ENCODE measurements at places on chromosomes 6 and 20. TPM values are rescaled to one million over a fixed set of nuclear protein-coding genes. Genes with fewer than 3 reads are reported as not detected.

The SLC25A27 gene
- total RNA-seq, result 1.3 TPM

The UNC93A gene
- total RNA-seq, result not detected

DNA sequence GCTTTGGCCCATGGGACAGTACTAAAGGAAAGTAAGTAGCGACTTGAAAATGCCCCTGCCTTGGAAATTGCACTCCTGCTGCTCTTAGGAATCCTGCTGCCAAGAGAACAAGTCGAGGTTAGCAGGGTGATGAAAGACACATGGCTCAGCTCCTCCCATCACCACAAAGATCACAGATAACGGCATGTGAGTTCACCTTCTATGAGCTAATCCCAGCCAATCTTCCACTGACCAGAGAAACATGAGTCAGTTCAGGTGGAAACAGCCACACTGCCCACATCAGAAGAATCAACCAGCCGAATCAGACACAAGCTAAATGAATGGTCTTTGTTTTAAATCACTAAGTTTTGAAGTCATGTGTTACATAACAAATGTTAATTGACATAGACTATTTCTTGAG lies 106.3 kb downstream of the PRKN start:
- H3K36me3 ChIP-seq, result no peaks in the 10 kb centered on the region
- H3K27ac ChIP-seq, result no peak overlapping the region
- H3K4me3 ChIP-seq, result no peak overlapping the region
- no peak for DNase-seq
- H3K27me3 ChIP-seq, result no peaks in the 10 kb centered on the region
- peaks cover 4% of the 10 kb centered on the region for H3K4me1 ChIP-seq

DNA sequence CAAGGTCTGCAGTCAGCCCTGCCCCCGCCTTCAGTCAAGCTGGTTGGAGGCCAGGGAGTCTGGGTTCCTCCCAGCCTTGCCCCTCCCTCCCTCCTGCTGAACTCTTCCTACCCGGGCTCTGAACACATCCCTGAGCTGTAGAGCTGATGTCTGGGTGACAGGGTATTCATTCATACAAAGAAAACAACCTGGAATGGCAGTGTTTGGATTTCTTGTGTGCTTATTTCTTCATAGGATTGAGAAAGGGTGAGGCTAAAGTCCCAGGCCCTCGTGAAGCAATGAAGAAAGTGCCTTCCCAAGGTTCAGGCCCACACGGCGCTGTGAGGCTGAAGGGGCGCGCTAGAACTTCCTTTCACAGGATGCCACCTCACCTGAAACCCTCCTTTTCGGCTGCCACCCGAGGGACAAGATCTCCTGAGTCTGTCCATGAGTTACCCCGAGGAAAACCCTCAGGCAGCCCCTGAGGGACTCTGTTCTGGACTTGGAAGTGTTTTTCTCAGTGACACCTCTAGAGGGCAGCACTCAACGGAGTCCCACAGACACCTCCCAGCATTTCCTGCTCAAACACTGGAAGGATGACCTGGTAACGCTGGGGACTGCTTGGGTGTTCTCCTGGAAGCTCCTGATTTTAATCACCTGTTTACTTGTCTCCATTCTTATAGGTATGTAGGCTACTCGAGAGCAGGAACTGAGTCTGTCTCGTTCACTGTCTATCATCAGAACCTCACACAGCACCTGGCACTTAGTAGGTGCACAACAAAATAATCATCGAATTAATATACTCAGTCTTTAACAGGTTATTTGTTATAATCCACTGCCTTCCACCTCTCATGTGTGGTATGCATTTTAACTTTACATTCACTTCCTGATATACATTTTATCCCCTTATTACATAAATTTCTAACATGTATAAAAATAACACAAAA lies 11.8 kb upstream of the GSTA1 start:
- H3K27me3 ChIP-seq, result peaks cover 15% of the 10 kb centered on the region
- no peaks in the 10 kb centered on the region for H3K4me1 ChIP-seq
- H3K4me3 ChIP-seq, result no peak overlapping the region
- DNase-seq, result peak; percentile 24
- no peaks in the 10 kb centered on the region for H3K36me3 ChIP-seq

The ENTPD6 gene
- total RNA-seq, result 48.8 TPM

The KCNK16 gene
- not detected for total RNA-seq

- no peak overlapping the region for H3K4me3 ChIP-seq
- H3K27ac ChIP-seq, result no peak overlapping the region
- H3K36me3 ChIP-seq, result no peaks in the 10 kb centered on the region
- no peaks in the 10 kb centered on the region for H3K4me1 ChIP-seq
- H3K27me3 ChIP-seq, result no peaks in the 10 kb centered on the region
- DNase-seq, result no peak
Observed at GRCh38 chr6:8707956-8708772, 272.8 kb upstream of the SLC35B3 start.

DNA sequence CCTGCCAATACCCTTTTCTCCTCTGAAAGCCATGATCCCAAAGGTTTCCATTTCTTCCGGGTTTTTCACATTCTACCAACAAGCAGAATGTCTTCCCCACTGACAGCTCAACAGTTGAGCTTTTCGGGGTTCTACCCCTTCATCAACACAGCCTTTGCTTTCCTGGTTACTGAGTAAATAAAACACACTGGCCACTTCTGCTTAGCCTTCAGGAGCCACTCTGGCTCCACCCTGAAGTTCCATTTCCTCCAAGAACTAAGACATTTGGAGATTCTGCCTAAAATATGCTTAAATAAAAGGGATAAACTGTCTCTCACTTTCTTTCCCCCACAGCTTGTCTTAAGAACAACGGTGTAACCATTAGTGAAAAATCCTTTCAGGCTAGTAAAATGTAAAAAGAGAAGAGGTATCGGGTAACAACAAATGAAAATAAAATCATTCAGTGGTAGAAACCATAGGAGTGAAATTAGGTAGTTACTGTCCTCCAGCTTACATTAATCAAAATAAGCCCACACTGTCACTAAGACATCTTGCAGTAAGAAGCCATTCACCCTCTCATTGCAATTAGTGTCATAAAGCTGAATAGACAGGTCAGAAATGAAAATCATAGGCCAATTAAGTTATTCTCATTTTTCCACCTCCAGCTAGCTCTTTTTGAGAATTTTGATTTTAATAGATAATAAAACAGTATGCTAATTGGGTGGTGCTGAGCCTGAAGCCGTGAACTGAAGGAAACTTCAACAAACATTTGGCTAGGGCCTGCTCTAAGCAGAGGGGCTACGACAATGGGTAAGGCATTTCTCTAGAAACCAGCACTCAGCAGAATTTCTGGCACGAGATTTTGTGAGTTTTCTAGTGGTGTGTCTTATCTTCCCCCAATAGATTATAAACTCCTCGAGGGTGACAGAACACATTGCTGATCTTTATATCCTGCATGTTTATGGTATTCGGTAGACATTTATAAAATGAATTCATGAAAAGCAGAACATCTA lies 194.2 kb downstream of the KHDC1L start:
- H3K4me1 ChIP-seq, result peaks cover 33% of the 10 kb centered on the region
- no peak overlapping the region for H3K4me3 ChIP-seq
- H3K27ac ChIP-seq, result no peak overlapping the region

The TINAG gene
- total RNA-seq, result not detected

The BFSP1 gene
- total RNA-seq, result 0.51 TPM

- H3K27ac ChIP-seq, result no peak overlapping the region
- H3K4me1 ChIP-seq, result no peaks in the 10 kb centered on the region
- no peaks in the 10 kb centered on the region for H3K27me3 ChIP-seq
- DNase-seq, result no peak
- no peaks in the 10 kb centered on the region for H3K36me3 ChIP-seq
- H3K4me3 ChIP-seq, result no peak overlapping the region
Observed at GRCh38 chr6:55886185-55886836, 10.9 kb upstream of the BMP5 start.

DNA sequence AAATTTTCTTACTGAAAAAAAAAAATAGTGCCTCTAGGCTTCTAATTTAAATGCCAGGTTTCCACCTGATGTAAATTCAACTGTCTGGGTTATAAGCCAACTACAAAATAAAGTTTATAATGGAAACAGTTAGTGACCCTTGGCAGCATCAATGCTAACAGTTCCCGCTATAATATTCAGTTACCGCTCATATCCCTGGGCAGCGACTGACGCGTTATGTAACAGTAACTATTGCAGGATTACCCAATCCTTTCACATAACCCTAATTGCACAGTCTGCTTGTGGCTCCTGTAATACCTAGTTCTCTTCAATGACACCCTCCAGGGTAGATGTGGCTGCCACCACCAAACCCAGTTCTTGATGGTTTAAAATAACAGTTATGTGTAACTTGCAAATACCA lies 208.6 kb downstream of the MOXD1 start:
- H3K27me3 ChIP-seq, result no peaks in the 10 kb centered on the region
- peaks cover 5% of the 10 kb centered on the region for H3K4me1 ChIP-seq
- DNase-seq, result no peak

DNA sequence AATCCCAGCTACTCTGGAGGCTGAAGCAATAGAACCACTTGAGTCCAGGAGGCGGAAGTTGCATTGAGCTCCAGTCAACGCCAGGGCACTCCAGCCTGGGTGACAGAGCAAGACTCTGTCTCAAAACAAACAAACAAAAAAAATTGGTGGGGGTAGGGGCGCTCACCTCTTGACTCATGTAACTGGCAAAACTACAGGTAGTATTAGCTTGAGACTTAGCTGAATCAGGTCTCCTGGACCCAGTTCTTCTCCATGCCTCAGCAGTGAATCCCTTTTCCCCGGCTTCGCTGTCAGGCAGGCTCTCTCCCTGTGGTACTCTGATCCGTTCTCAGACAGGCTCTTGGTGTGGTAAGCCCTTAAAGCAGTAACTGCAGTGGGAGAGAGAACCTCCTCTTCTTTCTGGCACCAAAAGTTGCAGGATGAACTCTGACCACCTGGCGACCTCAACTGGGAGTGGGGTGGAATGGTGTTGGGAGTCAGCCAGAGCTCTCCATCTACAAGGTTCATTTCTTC lies 12.9 kb downstream of the SLC9A8 start:
- H3K36me3 ChIP-seq, result peaks cover 72% of the 10 kb centered on the region
- H3K4me3 ChIP-seq, result no peak overlapping the region
- H3K4me1 ChIP-seq, result peaks cover 37% of the 10 kb centered on the region
- DNase-seq, result no peak

DNA sequence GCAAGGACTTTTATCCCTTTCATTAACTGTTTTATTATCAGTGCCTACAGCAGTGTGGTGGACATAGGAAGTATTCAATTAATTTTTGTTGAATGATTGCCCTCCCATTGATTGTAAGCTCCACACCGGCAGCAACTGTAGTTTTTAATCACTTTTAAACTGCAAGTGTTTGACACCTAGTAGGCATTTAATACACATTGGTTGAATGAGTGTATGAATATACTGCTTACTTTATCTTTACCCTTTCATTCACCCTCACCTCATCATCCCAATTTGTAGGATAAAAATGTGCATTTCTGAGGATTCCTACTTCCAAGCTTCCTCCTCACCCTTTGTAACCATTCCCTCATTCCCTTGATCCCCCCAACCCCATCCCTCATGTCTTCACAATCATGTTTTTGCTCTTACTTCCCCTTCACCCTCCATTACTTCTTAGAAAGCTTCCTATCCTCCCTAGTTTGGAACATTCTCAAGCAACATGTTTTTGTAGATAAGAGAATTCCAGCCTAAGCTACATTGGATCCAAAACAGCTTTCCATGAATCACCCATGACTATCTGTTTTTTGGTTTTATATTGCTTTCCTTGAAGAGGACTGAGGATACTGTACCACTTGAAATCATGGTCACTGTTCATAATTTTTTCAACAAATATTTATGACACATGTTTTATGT lies 955 bp upstream of the SLC26A8 start:
- peaks cover 8% of the 10 kb centered on the region for H3K36me3 ChIP-seq
- no peak overlapping the region for H3K27ac ChIP-seq
- DNase-seq, result no peak
- H3K4me3 ChIP-seq, result no peak overlapping the region

DNA sequence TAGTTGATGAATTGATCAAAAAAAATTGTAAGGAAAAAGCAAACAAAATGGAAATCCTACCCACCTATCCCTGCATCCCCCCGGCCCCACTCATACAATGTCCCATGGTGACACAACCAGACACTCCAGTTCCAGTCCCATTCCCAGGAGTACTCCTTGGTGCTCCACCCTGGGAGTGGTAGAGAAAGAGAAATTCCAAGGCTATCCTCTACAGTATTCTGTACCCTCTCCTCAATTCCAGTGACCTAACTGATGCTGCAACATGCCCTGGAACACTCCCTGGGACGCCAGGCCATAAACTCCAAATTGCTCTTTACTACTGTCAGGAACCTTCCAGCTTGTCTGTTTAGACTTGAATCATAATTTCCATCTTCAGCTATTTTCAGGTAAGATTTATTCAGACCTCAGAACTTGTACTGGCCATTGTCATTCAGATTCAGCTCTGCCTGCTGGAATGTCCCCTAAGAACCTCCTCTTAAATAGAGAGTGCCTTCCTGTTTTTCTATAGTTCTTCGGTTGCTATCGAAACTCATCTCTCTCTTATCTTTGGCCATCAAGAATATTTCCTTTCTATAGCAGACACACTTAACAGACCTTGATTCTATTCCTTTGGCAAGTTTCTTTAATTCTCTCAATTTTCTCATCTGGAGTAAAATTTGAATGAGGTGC lies 8.7 kb downstream of the GPX6 start:
- H3K27me3 ChIP-seq, result peaks cover 17% of the 10 kb centered on the region
- no peak overlapping the region for H3K4me3 ChIP-seq
- peaks cover 21% of the 10 kb centered on the region for H3K4me1 ChIP-seq
- no peak overlapping the region for H3K27ac ChIP-seq
- H3K36me3 ChIP-seq, result no peaks in the 10 kb centered on the region
- no peak for DNase-seq

DNA sequence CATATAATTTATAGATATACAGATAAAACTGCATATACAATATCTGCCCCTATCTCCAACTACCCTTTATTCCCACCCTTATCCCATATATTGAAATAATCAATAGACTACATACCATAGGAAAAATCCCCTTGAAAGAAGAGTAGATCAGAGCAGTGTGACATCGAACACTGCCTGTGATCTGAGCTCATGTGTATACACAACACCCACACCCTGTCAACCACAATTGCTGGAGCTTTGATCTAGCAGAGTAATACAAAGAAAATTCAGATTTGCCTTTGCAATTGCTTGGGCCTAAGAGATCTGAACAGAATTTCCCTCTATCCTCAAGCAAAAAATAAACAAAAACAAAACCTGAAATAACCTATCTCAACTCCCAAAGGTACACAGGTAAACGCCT lies 119.3 kb downstream of the ASCC3 start:
- DNase-seq, result no peak
- no peak overlapping the region for H3K27ac ChIP-seq
- H3K4me3 ChIP-seq, result no peak overlapping the region
- peaks cover 1% of the 10 kb centered on the region for H3K4me1 ChIP-seq
- H3K27me3 ChIP-seq, result no peaks in the 10 kb centered on the region

- no peak overlapping the region for H3K27ac ChIP-seq
- H3K4me3 ChIP-seq, result peak overlapping the region; percentile 53
- no peaks in the 10 kb centered on the region for H3K36me3 ChIP-seq
- H3K27me3 ChIP-seq, result peaks cover 88% of the 10 kb centered on the region
Observed at GRCh38 chr6:30450909-30451841, 38.1 kb upstream of the HLA-E start.

The SNPH gene
- 2.7 TPM for total RNA-seq

The ACOT8 gene
- 29.1 TPM for total RNA-seq

Measured in activated T-helper 2 cell treated with anti-CD3 and anti-CD28 coated beads, Interferon-gamma antibody, Interleukin-2, Interleukin-4, amounts not matched to agents 10 μg/mL and 5 μg/mL and 100 μg/mL, durations not matched to agents 14 hours and 24 hours and 36 hours (primary cell).